ENCODE measurements at places on chromosomes 1 and 21.
A peak's percentile ranks its signal among the peaks of the same experiment; 100 is the strongest.

DNA sequence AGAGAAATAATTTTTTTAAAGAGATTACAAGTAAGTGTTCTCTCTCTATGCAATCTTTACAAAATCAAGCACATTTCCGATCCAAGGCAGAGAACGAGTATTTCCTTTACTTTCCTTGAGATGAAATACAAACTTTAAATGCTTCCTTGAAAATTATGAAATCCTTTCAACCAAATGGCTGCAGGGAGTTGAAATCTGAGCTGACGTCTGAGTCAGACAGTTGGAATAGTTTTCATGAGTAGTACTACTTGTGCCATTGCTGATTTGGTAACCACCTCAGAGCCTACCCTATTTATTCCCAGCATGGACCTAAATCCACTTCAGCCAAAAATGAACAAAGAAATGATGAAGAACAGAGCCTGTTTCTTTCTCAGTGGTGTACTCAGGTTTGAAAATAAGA, 183.6 kb downstream of the GIPC2 start:
- DNase-seq, result no peak

GRCh38 chr1:27632387-27633297, 2.3 kb downstream of the FGR start:
- no peak for DNase-seq

GRCh38 chr1:165686121-165686970, 12.0 kb downstream of the ALDH9A1 start:
- DNase-seq, result no peak

- DNase-seq, result no peak
These were observed 153.0 kb downstream of the TNFSF18 start for GRCh38 chr1:172897738-172898137.

DNA sequence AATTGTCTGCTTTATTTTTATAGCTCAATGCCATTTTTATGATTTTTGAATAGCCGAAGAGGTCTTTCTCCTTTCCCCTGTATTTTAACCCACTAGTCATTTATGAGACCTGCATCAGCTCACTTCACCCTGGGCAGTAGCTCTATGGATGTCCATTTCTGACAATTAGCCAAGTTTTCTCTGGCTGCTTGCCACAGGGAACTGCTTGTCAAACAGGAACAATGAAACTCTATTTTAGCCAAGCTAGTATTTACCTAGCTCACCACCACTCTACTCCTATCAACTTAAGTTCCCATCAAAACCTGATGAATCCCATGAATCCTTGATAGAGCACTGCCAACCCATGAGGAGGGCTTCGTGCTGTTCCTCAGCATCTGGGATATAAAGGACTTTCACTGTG, 406.7 kb downstream of the RWDD3 start:
- no peak for DNase-seq

DNA sequence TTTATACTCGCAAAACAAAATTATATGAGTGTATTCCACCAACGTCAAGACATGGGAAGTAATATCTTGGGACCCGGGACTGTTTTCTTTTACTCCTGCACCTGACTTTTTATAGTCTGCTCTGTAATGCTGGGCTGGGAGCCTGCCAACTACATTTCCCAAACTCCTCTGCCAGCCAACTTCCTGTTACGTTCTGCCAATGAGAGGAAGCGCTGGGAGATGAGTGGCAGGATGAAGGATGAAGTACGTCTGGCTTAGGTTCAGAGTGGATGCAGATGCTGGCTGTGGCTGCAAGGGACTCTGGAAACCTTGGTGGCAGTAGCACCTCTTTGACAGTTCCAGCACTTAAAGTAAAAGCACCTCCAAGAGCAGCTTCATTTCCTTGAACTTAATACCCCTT, 59.6 kb downstream of the USP24 start:
- DNase-seq, result peak; percentile 24

DNA sequence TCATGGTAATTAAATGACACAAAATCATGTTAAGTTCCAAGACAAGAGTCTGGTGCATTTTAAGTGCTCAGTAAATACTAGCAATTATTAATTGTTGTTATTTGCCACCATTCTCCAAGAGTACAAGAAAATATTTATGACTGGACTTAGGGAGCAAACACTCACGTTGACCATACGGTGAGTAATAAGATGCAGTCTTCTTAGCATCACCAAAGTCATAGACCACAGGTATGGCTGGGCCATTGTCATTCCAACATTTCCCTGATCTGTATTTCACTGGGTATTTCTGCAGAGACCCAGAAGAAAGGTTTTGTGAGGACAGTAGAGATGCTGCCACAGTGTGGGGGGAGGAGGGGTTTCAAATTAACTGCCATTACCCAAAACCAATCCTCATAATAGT, 4.7 kb downstream of the ITLN2 start:
- DNase-seq, result no peak

DNA sequence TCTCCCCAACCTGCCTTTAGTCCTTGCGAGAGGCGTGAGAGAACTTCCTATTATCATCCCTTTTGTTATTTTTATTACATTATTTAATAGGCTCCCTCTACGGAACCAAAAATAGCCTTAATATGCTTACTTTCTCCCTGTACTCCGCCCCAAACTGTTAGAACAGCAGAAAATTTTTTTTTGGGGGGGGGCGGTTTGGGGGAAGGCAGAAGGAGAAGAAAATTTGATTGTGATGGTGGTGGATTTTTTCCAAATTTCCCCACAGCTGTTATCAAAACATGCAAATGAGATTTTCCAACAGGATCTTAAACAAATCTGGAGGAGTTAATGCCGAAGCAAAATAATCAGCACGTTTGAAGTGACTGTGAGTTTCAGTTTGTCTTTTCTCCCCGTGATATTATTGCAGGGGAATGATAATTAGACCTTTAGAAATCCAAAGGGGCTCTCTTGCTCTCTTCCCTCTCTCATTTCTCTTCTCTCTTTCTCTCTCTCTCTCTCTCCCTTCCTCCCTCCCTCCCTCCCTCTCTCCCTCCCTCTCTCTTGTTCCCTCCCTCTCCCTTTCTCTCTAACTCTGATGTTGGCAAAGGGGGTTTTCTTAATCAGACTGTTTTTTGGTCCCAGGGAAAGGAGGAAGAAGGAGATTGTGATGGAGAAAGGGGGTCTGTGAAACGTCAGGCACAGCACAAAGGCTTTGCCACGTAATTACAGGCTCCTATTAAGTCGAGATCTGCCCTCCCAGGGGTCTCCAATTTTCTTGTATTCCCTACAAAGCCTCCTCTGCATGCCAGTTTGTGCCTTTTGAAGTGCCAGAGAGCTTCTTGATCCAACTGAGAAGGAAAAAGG, 1.1 kb upstream of the PRRX1 start:
- no peak for DNase-seq

DNA sequence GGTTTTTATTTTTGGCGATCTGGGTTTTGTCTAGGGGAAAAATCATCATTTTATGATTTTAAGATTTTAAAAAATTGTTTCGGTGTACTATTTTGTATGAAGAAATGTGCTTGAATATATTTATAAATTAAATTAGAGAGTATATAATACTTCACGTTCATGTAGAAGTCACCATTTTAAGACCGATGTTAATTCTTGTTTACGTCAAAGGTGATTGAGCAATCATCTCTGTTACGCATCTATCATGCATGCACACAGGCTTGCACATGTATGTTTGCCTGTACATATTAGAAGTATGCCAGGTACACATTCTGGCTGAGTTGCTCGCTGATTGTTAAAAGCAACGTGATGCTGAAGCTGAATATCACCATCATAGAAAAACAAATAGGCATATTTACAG, 54.7 kb downstream of the DYRK1A start:
- DNase-seq, result no peak

DNA sequence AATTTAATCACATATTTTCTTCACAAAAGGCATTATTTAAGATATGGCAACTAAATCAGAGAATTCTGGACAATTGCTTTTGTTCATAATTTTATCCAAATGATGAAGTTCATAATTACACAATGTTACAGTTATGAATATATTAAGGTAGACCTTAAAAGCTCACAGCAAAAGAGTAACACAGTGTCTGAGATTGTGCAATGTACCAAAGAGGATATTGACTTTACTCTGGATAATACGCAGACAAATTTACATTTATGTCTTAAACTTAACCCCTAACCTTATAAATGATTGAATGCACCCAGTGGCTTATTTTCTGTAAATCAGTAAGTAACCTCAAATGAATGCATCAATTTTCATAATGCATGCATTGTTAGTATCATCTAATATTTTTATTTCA, 216.2 kb upstream of the SAMSN1 start:
- DNase-seq, result no peak

DNA sequence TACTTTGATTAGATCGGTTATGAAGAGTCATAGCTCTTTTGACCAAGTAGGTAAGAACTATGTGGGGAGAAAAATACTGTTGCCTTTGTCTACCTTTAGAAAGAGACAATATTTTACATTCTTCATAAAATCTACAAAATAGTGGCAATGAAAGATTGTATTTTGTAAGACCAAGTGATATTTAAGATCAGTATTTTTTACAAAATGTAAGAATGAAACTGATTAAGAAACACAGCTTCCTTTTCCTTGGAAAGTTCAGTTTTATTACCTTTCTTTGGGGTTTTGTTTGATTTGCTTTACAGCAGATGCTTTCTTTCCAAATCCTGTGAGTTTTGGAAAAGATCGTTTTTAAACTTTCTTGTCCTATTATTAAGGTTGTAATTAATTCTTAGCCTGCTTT, 69.8 kb downstream of the SLC35A3 start:
- no peak for DNase-seq

DNA sequence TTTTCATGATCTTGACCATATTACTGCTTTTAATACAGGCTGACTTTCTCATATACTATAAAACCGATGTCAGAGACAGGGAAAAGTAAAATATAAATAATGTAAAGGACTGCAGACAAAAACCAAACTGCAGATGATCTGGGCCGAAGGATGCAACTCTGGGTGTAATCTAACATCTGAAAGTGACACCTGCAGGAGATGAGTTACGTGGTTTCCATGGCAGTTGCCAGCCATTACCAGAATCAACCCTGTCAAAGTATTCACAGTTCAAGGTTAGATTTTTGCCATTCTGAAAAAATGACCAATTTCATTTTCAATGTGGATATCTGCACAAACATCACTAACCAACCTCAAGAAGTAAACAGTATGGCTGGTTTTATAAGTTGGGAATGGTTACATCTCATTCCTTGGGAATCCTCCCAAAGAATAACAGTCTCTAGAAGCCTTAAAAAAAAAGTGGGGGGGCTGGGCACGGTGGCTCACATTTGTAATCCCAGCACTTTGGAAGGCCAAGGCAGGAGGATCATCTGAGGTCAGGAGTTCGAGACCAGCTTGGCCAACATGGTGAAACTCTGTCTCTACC, 27.7 kb downstream of the DNAJC11 start:
- DNase-seq, result no peak

- no peak for DNase-seq
These were observed 57.8 kb upstream of the MACF1 start for GRCh38 chr1:39146681-39147080.

GRCh38 chr21:45287438-45288391, at the start of gene POFUT2:
Gene POFUT2 (minus strand): TSS chr21:45287895. CDS start chr21:45287871, 24 bp downstream.
- peak; percentile 95 for DNase-seq

DNA sequence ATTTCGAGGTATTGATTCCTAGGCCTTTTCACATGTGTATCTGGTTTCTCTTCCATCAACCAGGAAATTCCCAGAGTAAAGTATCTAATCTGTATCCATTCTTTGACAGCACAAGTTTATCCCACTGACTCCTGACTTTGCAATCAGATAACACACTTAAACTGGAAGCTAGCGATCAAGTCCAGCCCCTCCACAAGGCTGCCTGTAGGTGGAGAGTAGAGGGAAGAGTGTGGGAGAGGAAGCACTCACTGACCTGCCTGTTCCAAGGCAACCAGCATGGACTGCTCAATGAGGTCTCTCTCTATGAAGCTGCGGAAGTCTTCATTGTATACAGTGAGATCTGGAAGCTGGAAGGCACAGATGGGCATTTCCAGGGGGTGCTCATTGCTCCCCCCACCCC, 30.4 kb upstream of the MTMR11 start:
- DNase-seq, result no peak

DNA sequence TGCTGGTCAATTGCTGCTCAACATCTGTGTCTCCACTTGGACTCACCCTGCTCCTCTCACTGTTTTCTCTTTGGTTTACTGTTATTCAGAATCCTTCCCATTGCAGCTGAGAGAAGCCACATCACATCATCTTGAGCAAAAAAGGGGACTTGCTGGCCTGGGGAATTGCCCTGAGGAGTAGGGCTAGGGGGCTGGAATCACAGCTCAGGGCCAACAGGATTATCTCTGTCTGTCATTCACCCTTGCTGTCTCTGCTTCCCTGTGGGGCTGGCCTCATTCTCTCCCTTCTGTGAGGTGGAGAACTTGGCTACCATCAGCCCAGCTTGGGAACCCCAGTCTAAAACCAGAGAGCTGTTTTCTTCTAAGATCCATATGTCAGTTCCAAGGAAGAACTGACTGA, 140.7 kb upstream of the WNT4 start:
- DNase-seq, result no peak

DNA sequence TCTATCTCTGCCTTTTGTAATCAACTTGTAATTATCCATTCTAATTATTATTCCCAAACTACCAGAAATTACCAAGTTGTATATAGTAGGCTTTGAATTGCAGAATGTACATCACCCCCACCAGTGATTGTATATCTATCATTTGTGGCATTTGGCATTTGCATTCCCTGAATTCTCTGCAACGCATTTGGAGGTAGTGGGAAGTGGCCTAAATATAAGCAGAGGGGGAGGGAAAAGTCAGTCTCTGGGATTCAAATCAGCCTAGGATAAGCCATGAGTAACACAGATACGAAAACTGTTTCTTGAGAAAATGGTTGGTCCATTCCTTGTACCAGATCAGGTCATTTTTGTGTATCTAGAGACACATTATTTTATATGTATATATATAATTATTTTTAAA, 20.7 kb downstream of the DDX20 start:
- no peak for DNase-seq

DNA sequence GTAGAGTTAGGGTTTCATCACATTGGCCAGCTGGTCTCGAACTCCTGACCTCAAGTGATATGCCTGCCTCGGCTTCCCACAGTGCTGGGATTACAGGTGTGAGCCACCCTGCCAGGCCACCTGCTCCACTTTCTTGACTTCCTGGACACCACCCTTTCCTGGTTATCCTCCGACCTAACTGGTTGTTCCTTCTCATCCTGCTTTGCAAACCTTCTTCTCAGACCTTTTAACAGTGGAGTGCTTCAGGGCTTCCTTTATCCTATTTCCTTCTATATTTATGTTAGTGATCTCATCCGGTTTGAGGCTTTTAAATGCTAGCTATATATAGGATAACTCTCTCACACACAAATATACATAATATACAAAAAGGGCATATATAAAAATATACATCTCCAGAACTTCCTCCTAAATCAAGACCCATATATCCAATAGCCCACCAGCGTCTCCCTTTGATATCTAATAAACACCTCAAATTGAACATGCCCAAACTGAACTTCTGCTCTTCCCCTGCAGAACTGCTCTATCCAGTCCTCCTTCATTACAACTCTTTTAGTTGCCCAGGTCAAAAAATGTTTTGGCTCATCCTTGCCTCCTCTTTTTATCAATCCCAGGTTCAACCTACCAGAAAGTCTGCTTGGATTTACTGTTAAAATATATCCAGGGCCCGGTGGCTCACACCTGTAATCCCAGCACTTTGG, 19.5 kb upstream of the UQCRHL start:
- DNase-seq, result no peak
